ENCODE measurements at places on chromosomes 4 and X.

DNA sequence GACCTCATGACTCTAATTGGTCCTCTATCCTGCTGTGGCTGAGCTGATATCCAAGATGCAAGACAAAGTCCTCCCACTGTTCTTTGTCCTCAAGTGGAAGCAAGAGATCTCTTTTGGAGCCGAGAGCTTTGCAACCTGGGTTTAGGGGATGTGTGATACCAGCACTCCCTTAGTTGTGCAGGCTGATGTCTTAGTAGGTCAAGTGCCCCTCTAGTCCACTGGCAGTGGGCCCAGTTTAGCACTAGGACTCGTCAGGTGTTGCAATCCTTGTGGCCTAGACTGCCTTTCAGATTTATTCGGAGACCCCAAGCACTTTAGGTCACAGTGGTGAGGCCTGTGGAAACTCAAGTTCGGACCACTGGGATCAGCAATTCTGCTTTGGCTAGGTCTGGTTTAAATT, 64.0 kb downstream of the GPRASP3 start:
- DNase-seq = no peak

DNA sequence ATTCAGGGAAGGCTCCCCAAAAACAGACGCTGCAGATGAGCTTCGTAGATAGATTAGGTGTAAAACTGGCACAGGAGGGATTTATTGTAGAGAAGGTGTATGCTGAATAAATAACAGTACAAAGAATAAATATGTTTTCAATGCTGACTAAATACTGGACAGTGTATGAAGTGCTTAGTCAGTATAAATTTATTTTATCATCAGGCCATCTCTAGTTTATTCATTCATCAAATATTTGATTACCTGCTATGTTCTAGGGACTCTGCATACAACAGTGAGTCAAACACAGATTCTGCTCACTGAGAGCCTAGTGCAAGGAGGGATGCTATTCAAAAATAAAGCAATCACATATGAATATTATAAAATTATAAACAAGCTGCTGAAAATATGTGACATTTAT, 63.6 kb upstream of the TSPAN5 start:
- DNase-seq = no peak

GRCh38 chr4:151624626-151625565, 135.9 kb downstream of the GATB start:
- no peak for DNase-seq

- DNase-seq = peak; percentile 30
These were observed 29.2 kb downstream of the P2RY8 start for GRCh38 chrX:1507511-1508463.

DNA sequence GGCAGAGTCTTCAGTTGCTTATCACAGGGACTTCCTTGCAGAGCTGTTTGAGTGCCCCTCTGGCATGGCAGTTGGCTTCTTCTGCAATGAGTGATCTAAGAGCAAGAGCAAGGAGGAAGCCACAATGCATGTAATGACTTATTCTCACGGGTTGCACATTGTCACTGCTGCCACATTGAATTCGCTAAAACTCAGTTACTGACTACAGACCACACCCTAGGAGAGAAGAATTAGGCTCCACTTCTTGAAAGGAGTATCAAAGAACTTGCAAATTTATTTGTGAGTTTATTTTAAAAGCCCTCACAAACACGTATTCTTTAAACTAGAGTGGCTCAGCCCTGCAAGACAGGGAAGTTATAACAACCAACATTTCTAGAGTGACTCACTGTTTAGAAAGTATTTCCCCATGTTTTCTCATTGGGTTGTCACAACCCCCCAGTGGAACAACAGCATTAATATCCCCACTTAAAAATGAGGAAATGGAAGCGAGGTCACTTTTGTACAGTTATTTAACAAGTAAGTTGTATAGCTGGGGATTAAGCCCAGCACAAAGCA, 32.4 kb upstream of the RBPJ start:
- DNase-seq = no peak

- no peak for DNase-seq
These were observed 85.4 kb downstream of the TIGD2 start for GRCh38 chr4:89196745-89197144.

- DNase-seq = no peak
These were observed 63.1 kb downstream of the SERPINA7 start for GRCh38 chrX:105975382-105975781.

- no peak for DNase-seq
These were observed 660.3 kb upstream of the PITX2 start for GRCh38 chr4:111283066-111283677.

Data from stimulated activated CD8-positive, alpha-beta memory T cell treated with anti-CD3 and anti-CD28 coated beads, Interleukin-7, amount 100 ng/mL, for 1 hour (primary cell).